Stromal cell of bone marrow (primary cell): ENCODE measurements at places on chromosomes 6 and 20.

DNA sequence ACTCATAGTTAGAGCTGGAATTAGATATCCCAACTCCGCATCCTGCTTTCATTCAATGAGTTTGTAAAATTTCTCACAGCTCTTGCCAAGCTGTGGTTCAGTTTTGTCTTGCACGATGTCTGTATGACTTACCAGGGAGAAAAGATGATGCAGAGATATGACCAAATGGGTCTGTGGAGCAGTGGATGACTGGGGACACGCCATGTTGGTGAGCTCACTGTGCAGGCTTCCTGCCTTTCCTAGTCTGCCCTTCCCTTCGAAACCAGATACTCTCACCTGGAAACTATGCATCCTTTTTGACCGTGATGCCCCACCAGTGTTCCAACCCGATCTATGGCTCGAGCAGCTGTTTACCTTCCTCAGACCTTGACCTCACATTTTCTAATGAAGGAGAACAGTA, 262.7 kb upstream of the BMP2 start:
- no peak for DNase-seq

GRCh38 chr6:140636271-140636907, 1261.9 kb upstream of the CITED2 start:
- no peak for DNase-seq

- no peak for DNase-seq
Measured at GRCh38 chr6:47344022-47344421, 34.3 kb upstream of the TNFRSF21 start.

GRCh38 chr20:45100563-45101245, at the start of gene KCNS1:
KCNS1 (minus strand) TSS chr20:45101127; CDS start chr20:45099236, 1,891 bp downstream.
- no peak for DNase-seq

- DNase-seq, result no peak
Measured at GRCh38 chr6:90444160-90444714, 142.6 kb downstream of the MAP3K7 start.

DNA sequence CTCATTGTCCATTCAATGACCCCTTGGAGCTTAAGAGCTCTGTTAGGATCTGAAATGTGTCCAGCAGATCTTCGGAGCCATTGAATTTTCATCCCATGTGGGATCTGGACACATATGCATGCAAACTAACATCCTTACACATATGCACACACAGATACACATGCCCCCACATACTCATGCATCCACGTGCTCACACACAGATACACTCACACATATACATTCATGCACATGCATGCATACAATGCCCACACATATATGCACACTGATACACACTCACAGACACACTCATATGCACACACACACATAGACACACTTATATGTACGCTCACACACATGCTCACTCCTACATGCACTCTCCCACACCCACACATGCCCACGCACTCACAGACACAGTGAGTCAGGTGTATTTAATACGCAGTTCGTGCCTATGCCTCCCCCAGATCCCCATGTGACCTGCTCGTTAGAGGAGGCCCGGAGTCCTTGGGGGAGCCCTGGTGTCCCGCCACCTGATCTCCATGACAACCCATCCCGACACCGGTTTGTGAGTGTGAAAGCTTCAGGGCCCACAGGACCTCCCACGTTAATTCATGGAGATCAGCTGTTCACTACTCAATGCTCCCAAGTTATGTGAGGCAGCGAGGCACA, 121.9 kb upstream of the SULF2 start:
- DNase-seq, result no peak

DNA sequence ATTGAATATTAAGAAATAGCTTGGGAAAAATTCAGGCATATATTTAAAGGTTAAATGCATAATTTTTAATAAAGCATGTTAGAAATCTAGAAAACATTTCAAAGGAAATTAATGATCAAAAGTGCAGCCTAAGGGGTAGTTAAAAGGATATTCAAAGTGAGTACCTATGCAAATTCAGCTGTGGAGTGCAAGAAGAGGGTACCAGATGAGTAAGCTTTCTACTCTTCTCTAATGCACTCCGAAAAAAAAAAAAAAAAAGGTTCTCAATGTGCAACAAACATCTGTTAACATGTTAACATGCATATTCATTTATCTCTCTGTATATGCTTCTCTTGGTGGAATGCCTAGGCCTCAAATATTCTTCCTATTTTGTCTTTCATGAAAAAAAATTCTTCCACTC, 32.0 kb upstream of the KATNA1 start:
- DNase-seq, result no peak

DNA sequence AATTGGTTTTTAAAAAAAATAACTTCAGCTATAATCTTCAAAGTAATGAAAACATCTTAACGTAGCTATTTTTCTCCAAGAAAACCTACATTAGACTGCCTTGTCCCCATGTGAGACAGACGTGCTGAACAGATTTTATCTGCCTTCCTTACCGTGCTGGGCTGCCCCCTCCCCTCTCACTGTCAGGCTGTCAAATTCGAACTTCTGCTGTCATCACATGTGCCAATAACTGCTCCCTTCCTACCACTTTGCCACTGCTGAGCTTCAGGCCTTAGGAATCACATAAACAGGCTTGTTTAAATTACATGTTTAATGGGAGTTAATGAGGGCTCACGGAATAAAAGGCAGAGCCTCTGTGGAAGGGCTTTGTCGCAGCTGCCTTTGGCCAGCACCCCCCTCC, 77.0 kb upstream of the NHSL1 start:
- no peak for DNase-seq

- DNase-seq, result no peak
Measured at GRCh38 chr6:79463621-79464050, 73.6 kb downstream of the LCA5 start.

DNA sequence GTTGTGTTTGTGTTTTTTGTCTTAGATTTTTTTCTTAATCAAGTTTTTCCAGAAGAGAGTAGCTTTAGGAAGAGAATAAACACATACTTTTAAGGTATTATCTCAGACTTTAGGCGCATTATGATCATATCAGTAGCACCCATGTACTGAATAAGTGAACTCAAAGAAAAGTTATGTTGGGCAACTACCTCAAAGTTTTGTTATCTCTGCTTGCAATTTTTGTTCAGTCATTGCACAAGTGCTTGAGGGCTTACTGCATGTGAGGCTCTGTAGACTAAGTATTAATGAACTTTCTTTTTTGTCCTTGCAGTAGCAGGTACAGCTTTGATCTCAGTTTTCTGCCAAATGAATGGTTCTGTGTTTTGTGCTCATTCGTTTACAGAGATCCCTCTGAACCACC, 189.0 kb downstream of the SLC16A10 start:
- no peak for DNase-seq
